ENCODE measurements at places on chromosomes 6 and 20.
A peak's percentile ranks its signal among the peaks of the same experiment; 100 is the strongest.

GRCh38 chr20:53672484-53673129, 79.0 kb upstream of the ZNF217 start:
- peak; percentile 11 for DNase-seq

DNA sequence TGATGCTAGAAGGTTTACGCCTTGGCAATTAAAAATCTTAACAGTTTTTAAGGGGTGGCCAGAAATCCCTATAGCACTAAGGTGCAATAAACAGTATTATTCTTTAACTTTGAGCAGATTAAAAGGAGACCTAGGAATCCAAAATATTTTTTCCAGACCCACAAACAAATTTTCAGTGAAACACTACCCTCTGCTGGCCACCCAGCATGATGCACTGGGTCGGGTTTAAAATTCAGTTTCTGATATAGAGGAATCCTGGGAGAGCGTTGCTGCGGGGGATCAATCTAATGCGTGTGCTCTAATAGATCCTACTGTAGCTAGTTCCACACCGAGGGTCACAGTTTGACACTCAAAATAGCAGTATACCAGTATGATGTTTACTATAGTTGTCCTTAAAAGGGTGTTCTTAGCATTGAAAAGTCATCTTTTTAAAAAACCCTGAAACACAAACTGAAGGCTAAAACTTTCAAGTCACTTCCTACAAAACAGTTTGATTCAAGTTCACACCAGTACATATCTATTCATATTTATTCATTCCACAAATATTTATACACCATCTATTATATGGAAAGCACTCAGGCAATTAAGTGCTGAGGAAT, 10.2 kb downstream of the UBE3D start:
- peak; percentile 68 for DNase-seq

- no peak for DNase-seq
Measured at GRCh38 chr6:133157995-133158394, 83.2 kb upstream of the EYA4 start.

DNA sequence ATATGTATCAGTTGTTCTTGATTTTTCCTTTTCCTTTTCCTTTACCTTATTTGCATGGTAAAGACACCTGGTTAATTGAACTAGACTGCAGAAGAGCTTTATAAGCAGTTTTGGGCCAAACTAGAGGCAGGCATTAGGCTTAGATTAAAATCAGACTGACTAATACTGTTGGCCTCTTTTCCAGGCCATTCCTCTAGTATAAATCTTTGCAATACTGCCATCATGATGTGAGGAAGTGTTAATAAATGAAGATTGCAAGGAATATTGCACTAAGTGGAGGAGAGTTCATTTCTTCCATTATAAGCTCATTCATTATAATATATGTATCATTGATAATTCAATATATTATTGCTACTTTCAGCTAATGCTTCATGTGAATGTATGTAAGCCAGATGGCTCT, 163.8 kb downstream of the MMUT start:
- DNase-seq, result no peak

DNA sequence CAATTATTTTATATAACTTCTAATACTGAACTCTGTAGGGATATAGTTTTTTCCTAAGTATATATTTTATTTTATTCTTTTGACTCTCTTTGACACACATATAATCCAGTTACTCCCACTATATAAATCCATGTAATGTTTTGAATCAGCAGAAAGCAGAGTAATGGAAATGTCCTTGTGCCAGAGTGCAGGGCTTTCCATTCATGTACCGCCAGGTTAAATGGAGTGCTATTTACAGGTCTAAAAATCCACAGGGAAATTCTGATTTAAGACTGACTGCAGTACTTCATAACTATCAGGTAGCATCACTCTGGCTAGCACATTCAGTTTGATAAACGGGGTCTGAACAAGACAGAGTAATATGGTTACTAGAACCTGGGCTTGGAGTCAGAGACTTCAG, 626.8 kb downstream of the COL12A1 start:
- DNase-seq, result no peak

GRCh38 chr6:43915986-43916923, 146.2 kb downstream of the VEGFA start:
- no peak for DNase-seq

DNA sequence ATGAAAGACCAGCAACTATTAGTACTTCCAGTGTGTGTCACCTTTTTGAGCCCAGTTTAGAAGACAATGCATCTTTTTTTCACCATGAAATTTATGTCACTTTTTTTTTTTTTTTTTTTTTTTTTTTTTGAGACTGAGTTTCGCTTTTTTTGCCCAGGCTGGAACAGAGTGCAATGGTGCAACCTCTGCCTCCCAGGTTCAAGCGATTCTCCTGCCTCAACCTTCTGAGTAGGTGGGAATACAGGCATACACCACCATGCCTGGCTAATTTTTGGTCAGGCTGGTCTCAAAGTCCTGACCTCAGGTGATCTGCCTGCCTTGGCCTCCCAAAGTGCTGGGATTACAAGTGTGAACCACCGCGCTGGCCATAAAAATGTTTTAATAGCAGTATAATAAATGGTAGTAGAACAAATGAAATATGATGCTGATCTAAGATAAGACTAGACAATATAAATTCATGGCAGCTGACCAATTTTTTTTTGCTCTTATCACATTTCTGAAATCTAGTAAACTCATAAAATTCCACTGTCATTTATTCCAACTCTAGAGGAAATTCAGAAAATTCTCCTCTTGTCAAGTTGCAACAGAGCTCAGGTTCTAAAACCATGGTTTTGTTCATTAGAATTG, 21.3 kb downstream of the NHSL1 start:
- no peak for DNase-seq

GRCh38 chr20:51495921-51496545, 46.5 kb downstream of the NFATC2 start:
- no peak for DNase-seq

DNA sequence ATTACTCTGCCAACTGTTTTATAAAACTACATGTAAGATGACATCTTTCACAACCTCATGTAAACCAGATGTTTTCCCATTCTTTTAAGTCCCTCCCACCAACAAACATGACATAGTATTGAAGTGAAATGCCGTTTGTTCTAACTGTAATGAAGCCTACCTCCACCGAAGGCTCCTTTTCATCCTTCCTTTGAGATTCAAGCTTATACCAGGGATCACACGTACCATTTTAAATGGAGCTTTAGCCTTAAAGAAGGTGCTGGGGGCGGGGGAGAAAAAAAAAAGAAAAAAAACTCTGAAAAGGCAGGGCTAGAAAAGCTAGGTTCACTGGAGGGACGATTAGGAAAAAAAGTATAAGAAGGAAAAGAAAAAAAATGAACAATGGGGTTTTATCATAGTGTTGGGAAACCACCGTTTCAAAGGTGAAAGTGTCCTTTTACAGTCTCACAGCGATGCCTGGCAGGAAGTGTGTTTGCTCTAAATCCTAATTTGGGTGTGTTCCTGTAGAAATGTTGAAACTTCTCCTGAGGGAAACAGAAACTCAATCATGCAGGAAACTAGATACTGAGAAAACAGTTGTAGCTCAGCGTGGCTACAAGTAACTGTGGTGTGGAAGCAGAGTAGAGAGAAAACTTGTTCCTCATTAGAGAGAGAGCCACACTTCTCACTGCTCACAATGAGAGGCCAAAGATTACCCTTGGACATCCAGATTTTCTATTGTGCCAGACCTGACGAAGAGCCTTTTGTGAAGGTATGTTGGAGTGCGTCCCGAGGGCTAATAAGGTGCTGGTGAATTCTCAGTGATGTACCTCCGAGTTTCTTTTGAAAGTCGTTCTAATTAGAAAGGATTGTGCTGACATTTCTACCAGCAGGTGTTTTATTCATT, 37.6 kb upstream of the HINT3 start:
- DNase-seq, result no peak

GRCh38 chr20:51542033-51542570, 417 bp downstream of the NFATC2 start:
- DNase-seq, result no peak

DNA sequence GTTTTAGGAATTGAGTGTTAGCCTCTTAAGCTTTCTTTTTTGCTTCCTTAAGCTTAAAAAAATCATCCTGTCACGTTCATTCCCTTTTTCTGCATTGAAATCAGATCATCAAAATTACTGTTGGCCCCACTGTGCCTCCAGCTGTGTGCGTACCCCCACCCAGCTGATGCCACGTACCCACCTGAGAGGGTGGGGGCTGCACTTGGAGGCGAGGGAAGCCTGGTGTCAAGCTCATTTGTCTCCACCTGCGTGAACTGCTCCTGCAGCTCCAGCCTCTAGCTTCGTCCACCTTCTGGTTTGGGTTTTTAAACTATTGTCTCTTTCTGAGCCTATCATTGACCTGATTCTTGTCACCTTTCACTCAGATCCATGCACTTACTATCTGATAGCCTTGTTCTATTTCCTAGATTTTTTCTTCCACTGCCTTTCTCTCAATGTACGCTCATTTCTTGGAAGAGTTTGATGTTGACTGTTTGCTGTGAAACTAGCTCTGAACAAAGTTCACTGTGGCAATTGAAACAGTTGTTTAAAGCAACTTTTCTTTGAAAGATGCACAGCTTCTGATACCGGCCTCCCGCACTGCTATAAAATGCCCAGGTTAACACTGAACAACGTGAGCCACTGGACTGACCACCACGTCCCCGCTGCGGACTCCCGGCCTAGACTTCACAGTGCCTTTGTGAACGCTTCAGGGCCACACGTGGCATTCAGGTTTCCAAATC, 30.0 kb upstream of the IRF4 start:
- no peak for DNase-seq

DNA sequence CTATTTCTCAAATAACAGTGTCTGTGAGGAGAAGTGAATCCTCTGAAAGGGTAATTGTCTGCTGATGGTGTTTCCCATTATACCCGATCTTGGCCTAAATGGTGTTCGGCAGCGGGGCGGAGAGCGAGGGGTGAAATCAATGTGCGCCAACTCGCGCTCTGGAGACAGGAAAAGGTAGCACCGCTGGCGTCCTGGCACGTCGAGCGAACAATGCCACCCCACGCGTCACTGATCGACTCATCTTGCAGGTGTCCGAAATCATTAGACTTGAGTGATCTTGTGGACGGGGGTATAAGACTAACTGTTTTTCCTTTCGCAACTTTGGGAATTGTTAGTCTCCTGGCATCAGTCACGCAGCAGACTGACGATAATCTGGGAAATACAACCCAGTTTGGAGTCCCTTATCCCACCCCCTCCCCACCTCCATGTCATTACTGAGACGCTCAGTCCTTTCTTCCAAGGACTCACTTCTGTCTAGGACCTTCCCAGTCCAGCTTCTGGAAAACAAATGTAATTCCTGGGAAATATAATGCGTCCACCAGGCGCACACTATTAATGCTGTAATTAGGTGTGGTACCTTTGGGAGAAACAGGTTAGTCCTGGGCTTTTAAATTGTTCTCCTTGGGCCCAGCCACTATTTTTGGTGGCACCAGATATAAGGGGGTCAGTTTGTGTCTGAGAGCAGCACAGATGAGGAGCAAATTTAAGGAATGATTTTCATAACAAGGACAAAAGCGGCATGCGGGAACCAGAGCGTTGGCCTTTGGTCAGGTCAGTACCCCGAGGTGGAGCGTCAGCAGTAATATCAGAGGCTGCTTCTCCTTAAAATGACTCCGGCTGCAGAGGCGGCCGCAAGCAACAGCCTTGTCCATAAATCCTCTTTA, 2.3 kb downstream of the LINC00237 start:
- DNase-seq, result no peak

GRCh38 chr6:37531026-37531425, 31.3 kb upstream of the CCDC167 start:
- no peak for DNase-seq

GRCh38 chr6:16286151-16286522, 47.8 kb downstream of the GMPR start:
- peak; percentile 63 for DNase-seq

GRCh38 chr6:126539022-126539421, 199.1 kb downstream of the CENPW start:
- DNase-seq, result no peak

DNA sequence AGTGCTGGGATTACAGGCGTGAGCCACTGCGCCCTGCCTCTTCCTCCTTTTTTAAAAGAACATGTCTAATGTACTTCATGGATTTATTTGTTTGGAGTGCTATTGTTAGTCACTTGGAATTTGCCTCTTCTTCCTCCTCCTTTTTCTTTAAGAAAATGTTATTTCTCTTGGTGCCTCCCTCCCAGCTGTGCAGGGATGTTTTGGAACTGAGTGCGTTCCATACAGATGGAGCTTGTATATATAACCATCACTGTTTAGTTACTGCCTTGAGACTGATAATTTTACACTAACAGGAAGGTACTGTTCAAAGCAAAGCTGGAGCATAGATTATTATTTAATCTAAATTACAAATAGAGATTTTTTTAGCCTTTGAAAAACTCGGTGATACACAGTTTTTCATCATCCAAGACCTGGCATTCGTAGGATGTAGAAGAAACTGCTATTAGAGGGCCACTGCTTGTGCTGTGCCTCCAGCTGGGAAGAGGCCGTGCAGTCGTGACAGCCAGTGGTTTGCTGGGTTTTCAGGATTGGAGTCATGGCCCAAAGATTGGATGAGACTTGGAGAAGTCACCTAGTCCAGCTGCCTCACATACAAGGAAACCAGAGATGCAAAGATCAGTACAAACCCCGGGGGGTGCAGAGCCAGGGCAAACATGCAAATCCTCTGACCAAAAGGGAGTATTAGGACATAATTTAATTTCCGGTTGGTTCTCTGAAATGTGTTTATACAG, 123.1 kb downstream of the PLEKHG1 start:
- no peak for DNase-seq

DNA sequence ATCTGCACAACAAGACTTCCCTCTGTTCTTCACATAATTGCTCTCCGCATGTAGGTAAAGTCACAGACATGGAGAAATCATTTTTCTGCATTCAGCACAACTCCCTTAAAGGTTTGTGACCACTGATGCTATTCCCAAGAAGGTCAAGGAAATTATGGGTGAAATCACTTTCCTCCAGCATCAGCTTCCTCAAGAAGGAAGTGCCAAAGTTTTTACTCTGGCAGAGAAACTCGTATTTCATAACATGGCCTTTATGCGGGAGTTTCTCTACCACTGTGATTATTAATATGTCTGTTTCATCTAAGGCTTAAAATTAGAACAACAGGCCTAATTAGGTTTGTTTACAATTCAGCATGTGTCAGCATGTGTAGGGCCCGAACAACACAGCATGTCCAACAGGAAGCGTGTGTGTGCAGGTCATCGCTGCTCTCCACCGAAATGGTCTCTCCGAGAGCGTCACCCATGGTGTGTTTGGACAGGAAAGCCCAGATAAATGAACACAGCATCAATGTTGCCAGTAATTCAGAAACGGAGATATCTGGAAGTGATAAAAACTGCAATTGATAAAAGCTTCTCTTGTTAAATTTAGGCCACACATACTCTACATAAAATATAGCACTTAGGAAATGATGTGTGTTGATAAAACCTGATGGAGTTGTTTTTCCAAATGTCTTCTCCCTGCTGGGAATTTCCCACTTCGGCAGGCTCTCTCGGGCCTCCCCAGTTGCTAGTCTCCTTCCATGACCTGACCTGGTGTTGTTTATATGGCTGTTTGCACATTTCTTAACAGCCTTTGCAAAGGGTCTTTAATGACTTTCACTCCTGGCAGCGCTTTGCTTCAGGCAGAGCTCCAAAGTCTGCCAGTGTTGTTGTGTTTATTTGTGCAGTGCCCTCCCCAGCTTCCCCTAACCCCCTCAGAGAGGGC, 265.1 kb upstream of the CEP162 start:
- DNase-seq, result no peak
